ENCODE measurements at places on chromosomes 16 and 17. TPM values are rescaled to one million over a fixed set of nuclear protein-coding genes. Genes with fewer than 3 reads are reported as not detected.

The NEUROD2 gene
- total RNA-seq = not detected

- DNase-seq = no peak
These were observed 14.2 kb upstream of the DHRS13 start for GRCh38 chr17:28917029-28917428.

The PRKCB gene
- not detected for total RNA-seq

GRCh38 chr16:66152823-66153393 is 213.6 kb upstream of the CDH5 start:
- peak; percentile 64 for DNase-seq

- DNase-seq = no peak
These were observed 39.3 kb downstream of the YPEL2 start for GRCh38 chr17:59370593-59371299.

The TMEM100 gene
- not detected for total RNA-seq

The FBXL16 gene
- 0.20 TPM for total RNA-seq

DNA sequence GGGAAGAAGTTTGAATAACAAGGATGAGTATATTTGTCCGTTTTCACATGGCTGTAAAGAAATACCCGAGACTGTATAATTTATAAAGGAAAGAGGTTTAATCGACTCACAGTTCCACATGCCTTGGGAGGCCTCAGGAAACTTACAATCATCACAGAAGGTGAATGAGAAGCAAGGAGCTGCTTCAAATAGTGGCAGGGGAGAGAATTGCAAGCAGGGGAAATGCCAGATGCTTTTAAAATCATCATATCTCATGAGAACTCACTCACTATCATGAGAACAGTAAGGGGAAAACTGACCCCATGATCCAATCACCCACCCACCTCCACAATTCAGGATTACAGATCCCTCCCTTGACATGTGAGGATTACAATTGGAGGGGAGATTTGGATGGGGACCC is 212.8 kb upstream of the CDH8 start:
- DNase-seq = no peak

GRCh38 chr17:40316571-40317344 is 7.8 kb downstream of the RARA start:
- DNase-seq = peak; percentile 80

DNA sequence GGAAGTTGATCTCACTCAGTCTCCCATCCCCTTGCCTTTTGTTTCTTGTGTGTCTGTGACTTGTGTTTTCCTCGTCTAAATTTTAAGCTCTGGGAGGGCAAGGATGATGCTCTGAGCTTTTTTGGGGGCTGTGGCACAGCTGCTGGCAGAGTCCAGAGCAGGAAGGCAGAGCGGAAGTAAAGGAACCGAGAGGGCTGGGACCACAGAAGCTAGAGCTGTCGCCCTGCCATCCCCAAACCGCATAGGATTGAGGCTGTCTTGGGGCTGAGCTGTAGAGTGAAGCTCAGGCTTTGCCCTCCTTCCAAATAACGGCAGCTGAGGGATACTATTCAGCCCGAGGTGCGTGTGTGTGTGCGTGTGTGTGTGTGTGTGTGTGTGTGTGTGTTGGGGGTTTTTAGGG is 3.8 kb upstream of the DNAH2 start:
- no peak for DNase-seq

The CD300LG gene
- total RNA-seq = not detected

GRCh38 chr17:7260151-7260550 is 2.1 kb downstream of the CLDN7 start:
- DNase-seq = no peak

The RPH3AL gene
- total RNA-seq = 6.7 TPM

GRCh38 chr17:77901481-77901880 is 57.0 kb upstream of the TNRC6C start:
- DNase-seq = no peak

DNA sequence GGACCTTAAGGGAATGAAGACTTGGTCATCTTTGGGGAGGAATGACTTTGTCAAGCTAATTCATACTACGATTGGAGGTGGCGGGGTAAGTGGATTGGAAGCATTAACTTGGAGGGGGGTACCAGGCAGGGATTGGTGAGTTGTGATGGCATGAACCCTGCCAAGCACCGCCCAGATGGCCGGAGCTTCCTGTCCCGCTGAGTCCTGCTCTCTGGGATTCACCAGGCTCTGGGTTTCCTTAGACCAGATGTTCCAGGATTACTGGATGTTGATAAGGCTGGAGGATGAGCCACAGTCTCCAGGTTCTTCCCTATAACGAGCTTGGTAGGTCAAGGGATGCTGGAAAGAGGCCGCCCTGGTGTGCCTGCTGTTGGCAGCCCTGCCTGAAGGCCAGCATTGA is 154.9 kb downstream of the SDK2 start:
- DNase-seq = no peak

- no peak for DNase-seq
These were observed 4.0 kb downstream of the CDH15 start for GRCh38 chr16:89175280-89176146.

The FGF11 gene
- total RNA-seq = 0.20 TPM

DNA sequence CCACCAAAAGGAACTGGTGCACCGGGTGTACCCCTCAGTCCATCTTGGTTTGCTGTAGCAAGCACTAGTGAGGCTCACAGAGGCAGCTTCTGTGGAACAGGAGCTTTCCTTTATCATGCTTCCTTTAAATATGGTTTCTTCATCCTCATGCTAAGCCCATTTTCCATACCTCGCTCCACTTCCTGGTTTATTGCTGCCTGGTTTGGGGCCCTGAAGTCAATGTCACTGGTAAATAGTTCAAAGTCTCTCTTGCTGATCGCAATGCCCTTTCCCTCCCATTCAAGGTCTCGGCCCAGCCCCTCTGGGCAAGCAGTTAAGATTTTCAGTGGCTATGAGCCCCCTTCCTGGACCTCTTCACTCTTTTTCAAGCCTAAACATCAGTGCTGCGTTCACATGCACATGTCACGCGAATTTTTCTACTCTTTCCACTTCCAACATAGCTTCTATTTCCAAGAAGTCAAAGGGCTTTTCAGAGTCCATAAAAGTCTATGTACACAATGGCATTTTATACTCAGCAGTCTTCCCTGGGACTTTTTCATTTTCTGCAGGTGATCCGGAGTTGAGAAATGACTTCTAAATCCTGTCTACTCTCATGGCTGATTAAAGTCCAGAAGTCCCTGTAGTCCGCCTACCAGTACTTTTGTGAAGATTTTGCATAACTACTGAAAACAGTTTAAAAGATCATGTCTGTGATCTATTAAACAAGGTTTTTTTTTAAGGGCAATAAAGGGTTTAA is 323.8 kb upstream of the ZFHX3 start:
- DNase-seq = no peak
